Ureter (tissue), 1 donor: ENCODE measurements at places on chromosomes 16 and 17. TPM values are rescaled to one million over a fixed set of nuclear protein-coding genes. Genes with fewer than 3 reads are reported as not detected.

KRT28 gene
- not detected for total RNA-seq

BEAN1 gene
- total RNA-seq, result 1.6 TPM

ZNF287 gene
- total RNA-seq, result 8.1 TPM

NOL11 gene
- total RNA-seq, result 52.0 TPM

CA5A gene
- total RNA-seq, result not detected

IL17C gene
- total RNA-seq, result not detected

TSPOAP1 gene
- 21.0 TPM for total RNA-seq

BRIP1 gene
- 2.0 TPM for total RNA-seq

SPN gene
- 4.2 TPM for total RNA-seq

UNC45B gene
- total RNA-seq, result 0.08 TPM

CBX8 gene
- 6.5 TPM for total RNA-seq

PRSS36 gene
- total RNA-seq, result 1.1 TPM

GINS3 gene
- total RNA-seq, result 7.0 TPM

PNMT gene
- 7.1 TPM for total RNA-seq

CRYM gene
- total RNA-seq, result 11.5 TPM

TBC1D26 gene
- 0.47 TPM for total RNA-seq

CBX2 gene
- total RNA-seq, result 3.8 TPM

RASD1 gene
- 5.8 TPM for total RNA-seq

CFAP20 gene
- total RNA-seq, result 26.4 TPM

PERCC1 gene
- not detected for total RNA-seq

HCRT gene
- total RNA-seq, result not detected

ZG16B gene
- total RNA-seq, result 31.8 TPM

NUPR1 gene
- total RNA-seq, result 127 TPM

SUPT4H1 gene
- total RNA-seq, result 55.2 TPM

PYY gene
- total RNA-seq, result not detected

KRT31 gene
- total RNA-seq, result not detected

EMP2 gene
- total RNA-seq, result 174 TPM

PRKCB gene
- total RNA-seq, result 14.3 TPM

VAC14 gene
- 41.1 TPM for total RNA-seq

MYL11 gene
- 2.9 TPM for total RNA-seq

HLF gene
- total RNA-seq, result 23.8 TPM

HP gene
- total RNA-seq, result 3.9 TPM

GPR179 gene
- 0.05 TPM for total RNA-seq

SLC2A4 gene
- total RNA-seq, result 11.2 TPM

CD300LF gene
- 2.5 TPM for total RNA-seq

ACSM2A gene
- total RNA-seq, result not detected

FOXN1 gene
- total RNA-seq, result 1.5 TPM

CSH1 gene
- total RNA-seq, result not detected

VWA3A gene
- 0.31 TPM for total RNA-seq

EMC8 gene
- 34.3 TPM for total RNA-seq

CCL1 gene
- total RNA-seq, result not detected

TMC6 gene
- total RNA-seq, result 151 TPM

MT1M gene
- 18.8 TPM for total RNA-seq

GJD3 gene
- 2.0 TPM for total RNA-seq

CLEC19A gene
- not detected for total RNA-seq

SPATA22 gene
- not detected for total RNA-seq

VASN gene
- total RNA-seq, result 13.4 TPM

COPZ2 gene
- total RNA-seq, result 29.1 TPM

OTOP2 gene
- not detected for total RNA-seq

GUCY2D gene
- 0.81 TPM for total RNA-seq

DBF4B gene
- 4.9 TPM for total RNA-seq

HOXB13 gene
- not detected for total RNA-seq

TEKT5 gene
- 8.0 TPM for total RNA-seq

DLG4 gene
- total RNA-seq, result 26.8 TPM

DGKE gene
- 15.4 TPM for total RNA-seq

ATP2A3 gene
- 36.3 TPM for total RNA-seq

ATAD5 gene
- total RNA-seq, result 3.0 TPM
